Stimulated activated CD8-positive, alpha-beta memory T cell treated with anti-CD3 and anti-CD28 coated beads, Interleukin-15, amount 100 ng/mL, for 24 hours (primary cell): ENCODE measurements at places on chromosomes 13 and 19.

GRCh38 chr13:100644371-100644770 is 30.2 kb downstream of the TMTC4 start:
- DNase-seq: no peak

- DNase-seq: no peak
These were observed 3.9 kb downstream of the ANKLE1 start for GRCh38 chr19:17285415-17286135.

DNA sequence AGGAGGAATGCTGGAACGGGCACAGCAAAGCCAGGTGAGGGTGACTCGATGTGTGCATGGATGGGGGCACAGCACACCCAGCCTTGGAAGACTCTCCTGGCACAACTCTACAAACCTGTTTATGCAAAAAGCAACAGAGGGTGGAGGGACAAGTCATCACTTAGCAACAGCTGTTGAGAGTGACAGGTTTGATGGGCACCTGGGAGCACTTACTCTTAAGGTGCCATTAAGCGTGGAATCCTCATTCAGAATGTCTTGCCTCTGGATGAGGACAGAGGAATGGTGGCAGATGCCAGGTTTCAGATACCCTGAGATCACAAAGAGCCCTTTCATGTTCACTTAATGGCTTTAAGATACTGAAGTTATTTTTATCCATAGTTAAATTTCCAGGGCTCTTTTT is 97.0 kb downstream of the DCT start:
- DNase-seq: no peak

GRCh38 chr19:33005440-33005839 is 33.4 kb downstream of the FAAP24 start:
- DNase-seq: no peak

DNA sequence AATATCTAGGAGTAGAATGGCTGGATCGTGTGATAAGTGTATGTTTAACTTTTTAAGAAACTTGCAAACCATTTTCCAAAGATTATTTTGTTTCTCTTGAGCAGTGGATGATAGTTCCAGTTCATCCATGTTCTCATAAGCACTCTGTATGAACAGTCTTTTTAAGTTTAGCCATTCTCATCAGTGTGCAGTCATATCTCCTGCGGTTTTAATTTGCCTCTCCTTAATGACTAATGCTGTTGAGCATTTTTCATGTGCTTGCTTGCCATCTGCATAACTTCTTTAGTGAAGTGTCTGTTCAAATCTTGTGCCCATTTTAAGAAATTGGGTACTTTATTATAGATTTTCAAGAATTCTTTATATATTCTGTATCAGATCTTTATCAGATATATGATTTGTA is 58.6 kb downstream of the WASF3 start:
- no peak for DNase-seq

DNA sequence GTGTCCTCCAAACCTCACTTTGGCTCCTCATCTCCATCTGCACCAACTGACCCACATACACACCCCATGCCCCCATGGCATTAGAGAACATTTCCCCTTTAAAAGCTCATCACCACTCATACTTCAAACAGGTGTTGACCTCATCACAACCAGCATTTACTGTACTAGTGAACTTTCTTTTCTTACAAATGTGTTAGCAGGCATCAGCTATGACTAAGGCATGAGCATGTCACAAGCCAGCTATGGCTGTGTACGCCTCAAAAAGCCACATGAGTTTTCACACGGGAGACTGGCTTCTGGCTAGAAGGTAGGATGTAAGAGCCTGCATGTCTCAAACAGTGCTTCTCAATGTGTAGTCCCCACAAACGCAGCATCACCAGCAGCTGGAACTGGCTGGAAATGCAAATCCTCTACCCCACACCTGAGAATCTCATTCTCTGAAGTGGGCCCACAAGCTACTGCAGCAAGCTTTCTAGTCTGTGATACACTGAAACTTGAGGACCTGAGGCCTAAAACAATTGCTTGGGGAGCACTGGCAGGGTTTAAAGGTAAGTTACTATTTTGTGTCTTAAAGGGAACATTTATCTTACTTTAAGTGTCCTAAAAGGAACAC is 66.8 kb downstream of the TUBGCP3 start:
- no peak for DNase-seq

DNA sequence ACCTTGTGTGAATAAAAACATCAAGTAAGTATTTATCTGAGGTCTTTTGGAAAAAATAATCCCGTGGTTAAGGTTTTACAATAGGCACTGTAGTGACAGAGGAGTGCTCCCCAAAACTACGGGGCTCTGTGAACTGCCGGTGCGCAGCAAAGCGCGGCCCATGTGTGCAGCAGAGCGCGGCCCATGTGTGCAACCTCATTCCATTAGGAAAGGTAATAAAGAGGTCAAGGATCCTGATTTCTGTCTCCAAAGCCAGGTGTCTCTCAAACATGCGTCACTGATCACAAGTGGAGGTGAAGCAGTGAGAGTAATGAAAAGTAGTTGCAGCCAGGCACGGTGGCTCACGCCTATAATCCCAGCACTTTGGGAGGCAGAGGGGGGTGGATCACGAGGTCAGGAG is 58.7 kb downstream of the MRPL57 start:
- no peak for DNase-seq

- DNase-seq: no peak
These were observed 72.9 kb downstream of the SHISA2 start for GRCh38 chr13:25978961-25979360.

DNA sequence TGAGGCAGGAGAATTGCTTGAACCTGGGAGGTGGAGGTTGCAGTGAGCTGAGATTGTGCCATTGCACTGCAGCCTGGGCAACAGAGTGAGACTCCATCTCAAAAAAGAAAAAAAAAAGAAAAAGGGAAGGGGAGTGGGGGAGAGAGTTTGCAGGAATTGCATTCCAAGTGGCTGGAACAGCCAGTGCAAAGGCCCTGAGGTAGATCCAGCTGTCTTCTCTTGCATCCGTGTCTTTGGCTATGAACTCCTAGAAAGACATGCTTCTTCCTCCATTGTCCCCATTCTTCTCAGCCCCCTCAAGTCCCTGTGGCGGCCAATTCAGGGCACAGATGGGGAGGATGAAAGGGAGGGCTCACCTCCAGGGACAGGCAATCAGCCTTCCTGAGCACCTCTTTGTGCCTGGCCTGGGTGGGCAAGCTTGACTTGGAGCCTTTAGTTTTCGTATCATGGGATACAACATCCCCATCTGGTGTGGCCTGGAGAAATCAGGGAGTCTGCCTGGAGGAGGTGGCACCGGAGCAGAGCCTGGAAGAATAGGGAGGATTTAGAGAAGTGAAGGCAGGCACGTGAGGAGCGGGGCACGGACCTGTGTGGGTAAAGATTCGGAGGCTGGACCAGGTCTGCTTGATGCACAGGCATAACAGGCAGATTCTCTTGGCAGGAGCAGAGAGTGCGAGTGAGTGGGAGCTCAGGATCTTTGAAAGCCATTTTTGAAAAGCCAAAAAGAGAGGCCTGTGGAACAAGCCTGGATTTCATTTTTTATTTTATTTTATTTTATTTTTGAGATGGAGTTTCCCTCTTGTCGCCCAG is 5.0 kb downstream of the ANKRD24 start:
- no peak for DNase-seq

- no peak for DNase-seq
These were observed 15.0 kb downstream of the KATNAL1 start for GRCh38 chr13:30292325-30292724.

DNA sequence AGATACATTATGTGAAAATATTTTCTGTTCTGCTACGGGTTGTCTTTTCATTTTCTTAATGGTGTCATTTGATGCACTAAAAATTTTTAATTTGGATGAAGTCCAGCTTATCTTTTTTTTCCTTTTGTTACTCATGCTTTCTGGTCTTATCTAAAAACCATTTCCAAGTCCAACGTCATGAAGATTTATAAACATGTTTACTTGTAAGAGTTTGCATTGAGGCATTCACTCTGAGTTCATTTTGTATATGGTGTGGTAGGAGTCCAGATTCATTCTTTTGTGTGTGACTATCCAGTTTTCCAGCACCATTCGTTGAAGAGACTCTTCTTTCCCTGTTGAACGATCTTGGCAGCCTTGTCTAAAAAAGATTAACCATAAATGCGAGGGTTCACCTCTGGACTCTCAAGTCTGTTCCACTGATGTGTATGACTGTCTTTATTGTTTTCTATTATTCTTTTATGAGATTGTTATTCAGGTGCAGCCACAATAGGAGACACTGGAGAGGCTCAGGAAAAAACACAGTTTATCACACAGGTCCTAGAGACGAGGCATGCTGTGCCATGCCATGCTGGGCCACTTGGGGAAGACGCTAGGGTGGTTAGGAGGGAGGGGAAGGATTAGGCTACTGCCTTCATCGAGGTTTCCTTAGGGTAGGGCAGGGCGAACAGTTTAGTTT is 35.0 kb downstream of the NAA16 start:
- no peak for DNase-seq

- no peak for DNase-seq
These were observed 11.8 kb upstream of the LILRA2 start for GRCh38 chr19:54561840-54562239.

DNA sequence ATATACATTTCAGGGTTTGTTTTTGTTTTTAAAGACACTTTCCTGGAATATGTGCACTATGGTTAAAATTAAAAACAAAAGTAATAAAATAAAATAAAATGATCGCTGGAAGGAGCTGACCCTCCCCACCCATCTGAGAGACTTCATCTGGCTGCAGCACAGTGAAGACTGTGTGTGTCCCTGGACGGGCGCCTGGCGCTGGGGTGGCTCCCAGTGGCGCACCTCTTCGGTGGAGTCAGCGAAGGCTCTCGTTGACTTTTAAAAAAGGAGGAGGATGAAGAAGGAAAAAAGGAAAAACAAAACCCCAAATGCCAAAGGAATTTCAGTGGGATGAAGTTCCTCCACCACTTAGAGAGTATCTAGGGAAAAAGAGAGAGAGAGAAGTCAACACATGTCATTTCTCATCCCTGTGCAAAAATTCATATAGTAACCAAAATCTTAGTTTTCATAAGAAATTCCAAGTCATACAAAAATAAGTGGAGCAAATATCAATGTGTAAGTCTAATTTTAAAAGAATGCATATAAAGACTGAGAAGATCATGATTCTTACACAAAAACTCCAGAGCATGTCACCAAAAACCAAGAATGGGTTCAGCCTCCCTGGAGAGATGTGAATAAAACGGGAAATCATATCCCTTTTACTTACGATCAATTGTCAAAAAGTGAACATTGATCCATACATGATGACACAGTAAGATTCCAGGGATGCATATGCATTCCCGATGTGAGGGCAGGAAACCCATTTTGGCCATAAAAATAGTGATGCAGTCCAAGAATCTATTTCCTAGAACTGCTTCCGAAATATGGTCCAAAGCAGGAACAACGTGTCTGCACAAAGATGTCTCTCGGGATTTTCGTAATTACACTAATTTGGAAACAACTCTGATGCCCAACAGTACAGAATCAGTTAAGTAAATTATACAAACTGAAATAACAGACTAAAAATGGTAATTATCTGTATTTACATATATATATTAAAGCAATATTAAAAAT is 123.8 kb downstream of the STK24 start:
- DNase-seq: no peak

DNA sequence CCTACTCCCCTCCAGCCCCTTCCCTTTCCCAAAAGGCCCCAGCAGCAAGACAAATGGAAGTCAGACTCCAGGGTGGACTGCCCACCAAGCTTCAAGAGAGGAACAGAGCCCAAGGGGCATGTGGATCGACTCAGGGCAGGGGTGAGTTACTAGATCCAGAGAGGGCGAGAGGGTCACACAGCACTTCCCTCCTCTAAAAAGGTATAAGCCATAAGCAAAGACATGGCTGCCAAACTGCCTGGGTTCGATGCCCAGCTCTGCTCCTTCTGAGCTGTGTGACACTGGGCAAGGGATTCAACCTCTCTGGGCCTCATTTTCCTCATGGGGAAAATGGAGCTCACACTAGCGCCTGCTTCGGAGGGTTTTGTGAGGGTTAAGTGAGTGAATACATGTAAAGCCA is 3.8 kb downstream of the PPP1R14A start:
- no peak for DNase-seq

GRCh38 chr13:98823442-98823841 is 71.0 kb upstream of the SLC15A1 start:
- no peak for DNase-seq

DNA sequence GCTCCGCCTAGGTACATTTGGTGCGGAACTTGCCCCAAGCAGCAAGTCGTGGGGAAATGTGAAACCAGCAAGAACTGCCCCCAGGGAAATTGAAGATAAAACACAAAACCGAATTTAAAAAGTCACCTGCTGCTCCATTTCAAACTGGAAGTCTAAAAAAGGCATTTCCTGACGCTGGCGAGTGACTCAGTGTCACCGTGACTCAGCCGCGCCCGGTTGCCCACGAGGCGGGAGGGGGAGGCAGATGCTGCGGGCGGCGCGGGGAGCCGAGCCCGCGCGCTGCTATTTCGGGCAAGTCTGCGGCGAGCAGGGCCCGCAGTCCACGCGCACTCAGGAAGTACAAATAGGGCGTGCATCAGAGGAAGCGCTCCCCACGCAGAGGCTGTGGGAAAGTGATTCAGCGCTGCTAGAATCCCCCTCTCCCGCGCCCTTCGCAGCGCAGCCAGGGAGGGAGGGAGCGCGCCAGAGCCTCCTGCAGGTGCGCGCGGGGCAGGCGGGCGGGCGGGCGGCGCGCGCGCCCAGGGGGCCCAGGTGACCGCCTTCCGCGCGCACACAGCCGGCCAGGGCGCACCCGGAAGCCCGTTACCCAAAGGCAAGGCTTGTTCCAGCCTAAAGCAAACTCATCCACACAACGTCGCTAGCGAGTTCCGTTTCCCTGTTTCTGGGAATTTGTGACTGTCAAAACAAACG is 168.8 kb downstream of the COL4A1 start:
- DNase-seq: peak; percentile 40

- no peak for DNase-seq
These were observed 64.9 kb downstream of the KL start for GRCh38 chr13:33080972-33081590.

- DNase-seq: no peak
These were observed 624.8 kb downstream of the LIG4 start for GRCh38 chr13:107590556-107590955.

- no peak for DNase-seq
These were observed 649.6 kb downstream of the SLITRK1 start for GRCh38 chr13:83232626-83233025.

- DNase-seq: no peak
These were observed 27.8 kb upstream of the CASP14 start for GRCh38 chr19:15021286-15022007.

DNA sequence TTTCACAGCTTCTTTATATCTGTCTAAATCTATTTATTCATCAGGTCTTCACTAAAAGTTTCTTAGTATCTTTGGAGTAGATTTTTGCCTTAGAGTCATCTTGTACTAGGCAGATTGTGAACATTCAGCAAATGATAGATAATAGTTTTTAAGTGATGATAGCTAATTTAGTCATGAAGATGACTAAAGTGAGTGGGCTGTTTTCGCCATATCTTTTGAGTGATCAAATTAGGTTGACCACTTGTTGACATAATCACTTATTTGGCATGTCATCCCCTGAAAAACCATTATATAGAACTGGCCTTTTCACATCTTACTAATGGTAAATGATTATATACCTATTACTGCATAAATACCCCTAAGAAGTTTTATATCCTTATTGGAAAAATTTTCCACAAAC is 999.2 kb downstream of the PCDH17 start:
- DNase-seq: no peak

GRCh38 chr13:28533125-28533436 is 38.2 kb upstream of the FLT1 start:
- DNase-seq: no peak
